Tibial artery (tissue), 4 donors: ENCODE measurements at places on chromosomes 12 and 14.

DNA sequence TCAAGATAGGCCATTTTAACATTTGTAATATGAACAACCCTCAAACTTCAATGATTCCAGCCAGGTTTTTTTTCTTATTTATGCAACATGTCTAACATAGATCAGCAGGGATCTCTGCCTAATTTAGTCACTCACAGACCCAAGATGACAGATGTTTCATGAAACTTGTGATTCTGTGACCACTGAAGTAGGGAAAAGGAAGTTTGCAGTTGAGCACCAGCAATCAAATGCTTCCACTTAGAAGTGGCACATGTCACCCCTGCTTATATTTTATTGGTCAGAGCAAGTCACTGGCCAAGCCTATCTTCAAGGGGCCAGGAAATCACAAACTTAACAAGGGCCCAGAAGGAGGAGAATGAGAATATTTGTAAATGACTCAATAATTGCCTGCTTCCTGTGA lies 150.6 kb downstream of the BCAT1 start:
- DNase-seq, result no peak
- no peaks in the 10 kb centered on the region for H3K27me3 ChIP-seq
- H3K4me1 ChIP-seq, result no peaks in the 10 kb centered on the region
- H3K27ac ChIP-seq, result no peak overlapping the region

DNA sequence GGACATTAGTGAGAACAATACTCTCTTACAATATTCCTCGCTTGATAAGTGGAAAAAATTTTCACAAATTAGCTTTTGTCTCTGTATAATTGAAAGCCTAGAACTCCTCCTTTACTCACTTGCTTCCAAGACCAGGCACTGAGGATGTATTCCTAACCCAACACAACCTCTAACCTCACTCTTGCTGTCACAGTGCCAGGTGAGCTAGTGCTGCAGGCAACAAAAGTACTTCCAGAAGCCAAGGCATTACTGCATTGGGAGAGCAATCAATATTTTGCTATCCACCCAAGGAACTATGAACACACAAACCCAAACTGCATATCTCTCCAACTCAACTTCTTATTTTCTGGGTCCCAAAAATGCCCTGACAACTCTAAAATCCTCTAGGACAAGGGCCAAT lies 1081.0 kb downstream of the VRK1 start:
- H3K27ac ChIP-seq, result peak overlapping the region; percentile 65
- H3K27me3 ChIP-seq, result no peaks in the 10 kb centered on the region
- peak; percentile 53 for DNase-seq
- H3K36me3 ChIP-seq, result no peaks in the 10 kb centered on the region
- peaks cover 13% of the 10 kb centered on the region for H3K4me1 ChIP-seq
- H3K4me3 ChIP-seq, result no peak overlapping the region

GRCh38 chr14:87142551-87143211 lies 850.3 kb downstream of the GALC start:
- H3K27ac ChIP-seq, result no peak overlapping the region
- H3K4me3 ChIP-seq, result no peak overlapping the region
- H3K27me3 ChIP-seq, result no peaks in the 10 kb centered on the region

GRCh38 chr14:95326987-95327386 lies 7.3 kb upstream of the CLMN start:
- H3K27ac ChIP-seq, result no peak overlapping the region
- DNase-seq, result peak; percentile 1
- no peaks in the 10 kb centered on the region for H3K4me1 ChIP-seq
- H3K27me3 ChIP-seq, result no peaks in the 10 kb centered on the region
- no peak overlapping the region for H3K4me3 ChIP-seq

DNA sequence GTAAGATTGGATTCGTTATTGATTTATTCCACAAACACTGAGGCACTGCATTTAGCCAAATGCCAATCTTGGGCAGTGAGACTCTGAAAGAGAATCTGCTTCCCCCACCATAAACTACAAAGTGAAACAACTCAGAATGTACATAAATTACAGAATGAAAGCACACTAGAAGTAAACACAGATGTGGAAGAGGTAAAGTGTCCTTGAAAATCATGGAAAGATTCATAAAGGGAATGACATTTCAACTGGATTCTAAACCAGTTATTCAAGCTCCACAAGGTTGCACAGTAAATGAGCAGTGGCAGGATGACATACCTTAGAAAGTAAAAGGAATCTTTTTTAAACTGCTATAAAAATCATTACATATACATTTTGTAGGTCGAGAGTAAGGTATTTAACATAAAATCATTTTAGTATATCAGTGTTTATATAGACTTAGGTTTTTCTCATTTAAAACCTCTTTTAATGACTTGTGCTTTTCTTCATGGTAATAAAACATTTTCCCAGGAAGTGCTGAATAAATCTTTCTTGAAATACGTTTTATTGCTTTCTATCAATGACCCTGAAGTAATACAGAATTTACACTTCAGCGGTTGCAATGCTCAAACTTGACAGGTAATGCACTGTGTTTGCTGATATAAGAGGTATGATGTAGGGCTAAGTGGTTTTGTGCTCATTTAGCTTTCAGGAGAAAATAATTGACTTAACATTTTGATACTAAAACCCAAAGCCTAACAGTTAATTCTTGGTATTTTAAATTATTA lies 270.6 kb downstream of the NAV3 start:
- no peaks in the 10 kb centered on the region for H3K36me3 ChIP-seq
- no peak for DNase-seq
- H3K4me3 ChIP-seq, result no peak overlapping the region
- H3K27me3 ChIP-seq, result no peaks in the 10 kb centered on the region
- H3K27ac ChIP-seq, result no peak overlapping the region

DNA sequence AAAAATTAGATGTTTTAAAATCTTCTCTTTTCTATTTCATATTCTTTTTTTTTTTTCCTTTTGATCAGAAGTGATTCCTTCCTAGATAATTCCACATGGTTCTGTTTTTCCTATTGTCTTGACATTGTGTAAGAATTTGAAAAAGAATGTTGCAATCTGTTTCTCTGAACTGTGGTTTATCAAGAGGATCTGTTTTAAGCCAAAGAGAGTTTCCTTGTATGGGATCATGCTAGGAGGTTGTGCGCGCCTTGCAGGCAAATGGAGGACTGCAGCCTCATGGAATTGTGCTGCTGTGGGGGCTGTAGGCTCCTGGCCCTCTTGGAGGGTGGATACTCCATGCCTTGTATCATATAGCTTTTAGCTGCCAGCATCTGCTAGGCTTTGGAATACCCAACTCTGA lies 43.3 kb upstream of the MBIP start:
- no peak overlapping the region for H3K27ac ChIP-seq
- no peaks in the 10 kb centered on the region for H3K36me3 ChIP-seq
- no peak for DNase-seq
- no peaks in the 10 kb centered on the region for H3K4me1 ChIP-seq
- H3K4me3 ChIP-seq, result no peak overlapping the region
